CD4-positive, alpha-beta memory T cell (primary cell): ENCODE measurements at places on chromosomes 11 and 22. TPM values are rescaled to one million over a fixed set of nuclear protein-coding genes. Genes with fewer than 3 reads are reported as not detected.

Gene PHOX2A
- polyA plus RNA-seq: not detected

- DNase-seq: no peak
These were observed 14.5 kb upstream of the PEX26 start for GRCh38 chr22:18063306-18063705.

Gene ARAP1
- polyA plus RNA-seq: 36.8 TPM

DNA sequence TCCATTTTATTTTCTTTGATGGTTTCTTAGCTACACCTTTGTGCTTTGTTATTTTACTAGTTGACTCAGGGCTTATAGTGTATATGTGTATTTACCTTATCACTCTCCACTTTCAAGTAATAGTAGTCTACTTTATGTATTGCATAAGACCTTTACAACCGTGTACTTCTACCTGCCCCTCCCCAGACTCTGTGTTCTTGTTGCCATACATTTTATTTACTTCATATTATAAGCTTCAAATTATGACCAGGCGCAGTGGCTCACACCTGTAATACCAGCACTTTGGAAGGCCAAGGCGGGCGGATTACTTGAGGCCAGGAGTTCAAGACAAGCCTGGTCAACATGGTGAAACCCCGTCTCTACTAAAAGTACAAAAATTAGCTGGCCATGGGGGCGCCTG lies 28.2 kb upstream of the CTSD start:
- no peak for DNase-seq

DNA sequence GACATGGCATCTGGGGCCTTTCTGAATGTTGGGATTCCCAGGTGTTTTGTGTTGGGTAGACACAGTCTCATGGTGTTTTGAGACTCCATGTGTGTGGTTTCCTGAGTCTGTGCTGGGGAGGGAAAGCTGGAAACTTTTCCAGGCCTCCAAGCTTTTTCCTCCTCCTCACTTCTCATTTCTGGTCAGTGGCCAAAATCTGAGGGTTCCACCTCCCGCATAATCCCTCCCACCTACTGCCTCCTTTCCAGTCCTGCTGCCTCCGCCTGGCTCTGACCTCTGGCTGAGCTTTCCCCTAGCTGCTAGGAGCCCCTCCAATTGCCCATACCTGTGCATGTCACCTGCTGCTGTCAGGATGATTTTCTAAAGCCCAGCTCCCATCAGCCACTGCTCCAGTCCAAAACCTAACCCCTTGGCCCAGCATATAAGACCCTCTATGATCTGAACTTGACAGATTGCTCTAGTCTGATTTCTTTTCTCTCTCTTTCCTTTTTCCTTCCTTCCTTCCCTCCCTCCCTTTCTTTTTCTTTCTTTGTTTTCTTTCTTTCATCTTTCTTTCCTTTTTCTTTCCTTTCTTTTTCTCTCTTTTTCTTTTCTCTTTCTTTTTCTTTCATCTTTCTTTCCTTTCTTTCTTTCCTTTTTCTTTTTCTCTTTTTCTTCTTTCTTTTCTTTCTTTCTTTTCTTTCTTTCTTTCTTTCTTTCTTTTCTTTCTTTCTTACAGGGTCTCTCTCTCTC lies 51.4 kb upstream of the NECTIN1 start:
- DNase-seq: no peak
